ENCODE measurements at places on chromosomes 11 and 22. TPM values are rescaled to one million over a fixed set of nuclear protein-coding genes. Genes with fewer than 3 reads are reported as not detected.
A peak's percentile ranks its signal among the peaks of the same experiment; 100 is the strongest.

DNA sequence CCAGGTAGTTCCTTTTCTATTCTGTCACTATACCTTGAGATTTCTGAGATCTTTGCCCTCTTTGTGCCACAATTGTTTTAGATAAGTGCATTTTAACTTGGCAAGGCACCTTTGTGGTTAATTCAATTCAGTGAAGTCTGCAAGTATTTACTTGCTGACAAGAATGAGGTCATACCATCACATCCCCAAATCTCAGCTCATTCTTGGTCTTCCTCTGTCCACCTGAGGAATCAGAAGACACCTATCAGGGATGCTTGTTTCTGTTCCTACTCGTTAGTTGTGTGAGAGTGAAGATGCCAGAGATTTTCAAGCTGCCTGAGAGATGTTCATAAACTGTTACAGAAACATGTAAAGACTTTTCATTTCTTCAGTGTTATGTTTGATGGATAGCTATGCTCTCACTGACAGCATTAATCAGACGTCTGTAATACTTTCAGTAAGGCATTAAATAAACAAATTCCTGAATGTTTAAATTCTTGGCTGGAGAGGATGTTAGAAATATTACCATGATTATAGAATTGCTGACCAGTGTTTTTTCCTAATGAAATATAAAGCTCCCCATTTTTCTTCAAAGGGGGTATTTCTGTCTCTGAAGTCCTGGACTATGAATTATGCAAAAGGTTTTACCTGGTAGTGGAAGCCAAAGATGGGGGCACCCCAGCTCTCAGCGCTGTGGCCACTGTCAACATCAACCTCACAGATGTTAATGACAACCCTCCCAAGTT lies 135.0 kb upstream of the MTNR1B start:
- no peaks in the 10 kb centered on the region for H3K27me3 ChIP-seq
- no peak overlapping the region for H3K4me3 ChIP-seq
- no peak for DNase-seq
- peaks cover 16% of the 10 kb centered on the region for H3K4me1 ChIP-seq
- H3K27ac ChIP-seq = no peak overlapping the region

GRCh38 chr11:112778091-112778876 lies 182.9 kb upstream of the NCAM1 start:
- no peak for DNase-seq
- H3K27ac ChIP-seq = no peak overlapping the region
- H3K27me3 ChIP-seq = no peaks in the 10 kb centered on the region
- no peak overlapping the region for H3K4me3 ChIP-seq

GRCh38 chr11:65251476-65251875 lies 10.3 kb upstream of the POLA2 start:
- DNase-seq = no peak
- no peaks in the 10 kb centered on the region for H3K27me3 ChIP-seq
- H3K27ac ChIP-seq = no peak overlapping the region
- no peak overlapping the region for H3K4me3 ChIP-seq

- no peak overlapping the region for H3K27ac ChIP-seq
- peak overlapping the region; percentile 13 for H3K4me3 ChIP-seq
- peaks cover 21% of the 10 kb centered on the region for H3K4me1 ChIP-seq
- H3K36me3 ChIP-seq = no peaks in the 10 kb centered on the region
- H3K27me3 ChIP-seq = peaks cover 99% of the 10 kb centered on the region
Measured at GRCh38 chr11:120645639-120646038, 134.1 kb downstream of the GRIK4 start.

- H3K4me3 ChIP-seq = no peak overlapping the region
- H3K4me1 ChIP-seq = no peaks in the 10 kb centered on the region
- H3K27me3 ChIP-seq = no peaks in the 10 kb centered on the region
- H3K36me3 ChIP-seq = no peaks in the 10 kb centered on the region
- no peak for DNase-seq
- no peak overlapping the region for H3K27ac ChIP-seq
Measured at GRCh38 chr11:19100885-19101284, 16.1 kb upstream of the ZDHHC13 start.

DNA sequence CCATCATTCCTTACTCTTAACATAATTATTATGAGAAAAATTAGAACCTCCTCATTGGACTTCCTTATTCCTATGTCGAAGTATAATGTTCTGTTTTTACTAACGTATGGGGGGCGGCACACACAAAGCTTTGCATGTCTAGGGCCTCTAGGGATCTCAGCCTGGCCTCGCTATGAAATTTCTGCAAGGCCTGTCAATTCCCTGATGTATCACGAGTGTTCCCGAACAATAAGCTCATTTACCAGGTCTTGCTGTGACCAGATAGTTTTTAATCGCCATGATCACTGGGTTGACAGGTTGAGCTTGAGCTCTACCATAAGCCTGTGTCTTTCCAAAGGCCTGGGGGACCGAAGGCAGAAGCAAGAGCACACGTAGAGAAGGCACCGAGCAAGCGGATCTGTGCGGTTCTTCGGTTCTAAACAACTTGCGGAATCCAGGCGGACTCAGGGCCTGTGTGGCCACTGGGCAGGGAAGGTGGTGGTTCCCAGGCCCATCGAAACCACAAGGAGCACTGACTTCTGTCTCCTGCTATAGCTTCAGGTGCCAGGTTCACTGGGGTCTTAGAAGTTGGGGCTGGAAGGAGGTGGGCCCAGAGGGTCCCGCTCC lies 10.4 kb upstream of the FXYD2 start:
- DNase-seq = no peak
- H3K27ac ChIP-seq = no peak overlapping the region
- no peaks in the 10 kb centered on the region for H3K36me3 ChIP-seq

DNA sequence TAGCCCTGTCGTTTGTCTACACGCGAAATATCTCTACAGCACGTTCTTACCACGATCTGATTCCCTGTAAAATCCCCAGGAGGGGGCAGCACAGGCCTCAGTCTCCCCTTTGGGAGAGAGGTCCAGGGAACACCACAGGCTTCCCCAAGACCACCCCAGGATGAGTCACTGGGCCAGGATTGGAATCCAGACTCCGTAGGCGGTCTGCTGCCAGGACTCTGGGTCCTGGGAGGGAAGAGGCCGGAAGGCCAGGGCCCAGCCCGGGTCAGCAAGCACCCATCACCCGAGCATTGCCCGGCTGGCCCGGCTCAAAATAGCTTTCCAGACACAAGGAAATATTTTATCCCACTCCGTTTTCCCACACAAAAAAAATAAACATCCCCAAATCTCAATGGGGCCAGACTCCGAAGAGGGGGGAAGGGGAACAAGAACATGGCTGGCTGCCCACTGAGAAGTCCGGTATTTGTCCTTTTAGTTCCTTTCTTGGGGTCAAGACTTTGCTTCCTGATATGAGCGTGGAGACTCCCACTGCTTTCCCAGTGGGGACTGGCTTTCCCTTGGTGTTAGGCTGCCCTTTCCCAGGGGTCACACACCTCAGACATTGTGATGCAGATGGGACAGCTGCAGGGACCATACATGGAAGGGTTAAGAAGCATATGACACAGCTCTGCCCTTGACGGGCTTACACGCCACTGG lies 91.3 kb downstream of the LRRC32 start:
- H3K4me3 ChIP-seq = no peak overlapping the region
- H3K4me1 ChIP-seq = peaks cover 6% of the 10 kb centered on the region
- no peak overlapping the region for H3K27ac ChIP-seq
- peak; percentile 41 for DNase-seq

DNA sequence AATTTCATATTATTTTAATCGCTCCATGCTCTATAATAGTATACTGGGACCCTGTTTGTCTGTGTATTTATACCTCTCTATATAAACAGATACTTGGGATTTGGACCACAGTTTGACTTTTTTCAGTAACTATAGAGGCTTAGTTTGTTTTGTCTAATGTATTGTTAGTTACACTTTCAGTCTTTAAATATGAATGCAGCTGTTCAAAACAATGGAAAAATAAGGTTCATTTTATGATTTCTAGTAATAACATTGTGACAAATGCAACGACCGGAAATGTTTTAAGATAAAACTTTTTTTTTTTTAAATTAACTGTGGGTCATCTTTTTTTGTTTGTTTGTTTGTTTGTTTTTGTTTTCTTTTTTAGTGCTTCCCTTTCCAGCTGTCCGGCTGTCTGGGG lies 133.5 kb downstream of the ARHGAP42 start:
- H3K36me3 ChIP-seq = no peaks in the 10 kb centered on the region
- H3K4me3 ChIP-seq = no peak overlapping the region

GRCh38 chr11:119222308-119222707 lies 16.2 kb downstream of the CBL start:
- H3K4me3 ChIP-seq = no peak overlapping the region
- H3K27ac ChIP-seq = no peak overlapping the region
- H3K4me1 ChIP-seq = no peaks in the 10 kb centered on the region

GRCh38 chr11:131944736-131945135 lies 574.3 kb downstream of the NTM start:
- no peak overlapping the region for H3K27ac ChIP-seq
- DNase-seq = no peak
- no peaks in the 10 kb centered on the region for H3K27me3 ChIP-seq
- no peaks in the 10 kb centered on the region for H3K4me1 ChIP-seq

DNA sequence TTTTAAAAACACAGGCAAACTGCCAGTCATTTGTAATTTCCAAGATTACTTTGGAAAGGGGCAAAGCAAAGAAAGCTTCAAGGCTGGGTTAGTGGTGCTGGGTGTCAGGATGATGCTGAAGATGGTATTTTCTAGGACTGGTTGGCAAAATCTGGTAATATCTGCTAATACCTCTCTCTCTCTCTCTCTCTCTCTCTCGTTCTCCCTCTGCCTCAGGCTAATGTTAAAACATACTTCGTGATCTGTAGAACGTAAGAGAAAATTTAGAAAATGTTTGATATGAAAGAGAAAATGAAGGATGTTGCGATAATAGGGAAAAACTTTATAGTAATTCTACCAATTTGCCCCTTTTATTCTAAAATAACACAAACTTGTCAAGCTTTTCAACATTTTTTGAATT lies 9.4 kb upstream of the LGR4 start:
- no peak overlapping the region for H3K27ac ChIP-seq
- peaks cover 10% of the 10 kb centered on the region for H3K4me1 ChIP-seq
- no peaks in the 10 kb centered on the region for H3K36me3 ChIP-seq
- DNase-seq = no peak
- H3K4me3 ChIP-seq = no peak overlapping the region
- H3K27me3 ChIP-seq = no peaks in the 10 kb centered on the region

DNA sequence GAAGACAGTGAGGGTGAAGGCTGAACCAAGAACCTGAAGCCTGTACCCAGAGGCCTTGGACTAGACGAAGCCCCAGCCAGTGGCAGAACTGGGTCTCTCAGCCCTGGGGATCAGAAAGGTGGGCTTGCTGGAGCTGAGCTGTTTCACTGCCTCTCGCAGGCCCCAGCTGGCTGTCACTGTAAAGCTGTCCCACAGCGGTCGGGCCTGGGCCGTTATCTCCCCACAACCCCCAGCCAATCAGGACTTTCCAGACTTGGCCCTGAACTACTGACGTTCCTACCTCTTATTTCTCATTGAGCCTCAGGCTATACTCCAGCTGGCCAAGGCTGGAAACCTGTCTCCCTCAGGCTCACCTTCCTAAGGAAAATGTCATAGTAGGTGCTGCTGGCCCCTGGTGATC lies 4.1 kb downstream of the PPP1CA start:
- no peaks in the 10 kb centered on the region for H3K27me3 ChIP-seq
- no peaks in the 10 kb centered on the region for H3K36me3 ChIP-seq
- H3K4me3 ChIP-seq = no peak overlapping the region
- H3K27ac ChIP-seq = no peak overlapping the region

DNA sequence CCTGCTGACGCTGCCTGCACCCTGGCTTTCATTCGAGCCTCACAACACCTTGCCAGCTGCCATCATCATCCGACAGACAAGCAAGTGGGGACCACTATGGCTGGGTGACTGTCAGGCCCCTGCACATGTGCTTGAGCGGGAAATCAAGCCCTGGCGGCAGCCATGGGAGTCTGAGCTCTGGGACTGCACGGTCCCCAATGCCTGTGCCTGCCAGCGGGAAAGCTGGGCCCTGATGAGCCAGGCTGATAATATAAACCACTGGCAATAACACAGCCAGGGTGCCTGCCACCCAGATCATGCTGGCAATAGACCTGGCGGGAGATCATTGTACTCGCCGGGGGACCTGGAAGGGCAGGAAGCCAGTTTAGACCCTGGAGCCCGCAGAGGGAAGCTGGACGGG lies 2.5 kb downstream of the FGF3 start:
- H3K36me3 ChIP-seq = no peaks in the 10 kb centered on the region
- H3K4me1 ChIP-seq = peaks cover 18% of the 10 kb centered on the region
- no peak overlapping the region for H3K4me3 ChIP-seq
- H3K27ac ChIP-seq = no peak overlapping the region
- H3K27me3 ChIP-seq = peaks cover 82% of the 10 kb centered on the region
- DNase-seq = no peak

DNA sequence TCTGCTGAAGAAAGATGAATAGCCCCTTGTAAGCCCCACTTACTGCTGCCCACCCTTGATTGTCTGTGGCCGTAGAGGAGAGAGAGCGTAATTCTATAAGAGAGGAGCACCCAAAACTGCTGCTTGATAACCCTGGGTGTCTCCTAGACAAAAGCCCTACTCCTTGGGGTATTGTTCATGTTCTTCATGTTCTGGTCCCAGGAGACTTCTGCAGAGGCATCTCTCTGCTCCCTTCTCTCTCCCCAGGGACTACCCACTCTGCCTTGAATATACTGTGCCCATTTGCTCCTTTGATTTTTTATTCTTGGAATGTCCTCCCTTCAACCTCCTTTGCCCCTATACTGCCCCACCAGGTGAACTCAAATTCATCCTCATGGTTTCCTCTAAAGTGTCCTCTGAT lies 417.8 kb upstream of the CADM1 start:
- H3K27me3 ChIP-seq = no peaks in the 10 kb centered on the region
- H3K4me3 ChIP-seq = no peak overlapping the region
- peaks cover 10% of the 10 kb centered on the region for H3K4me1 ChIP-seq
- no peak overlapping the region for H3K27ac ChIP-seq
- H3K36me3 ChIP-seq = no peaks in the 10 kb centered on the region

GRCh38 chr11:2713094-2713493 lies 13.3 kb upstream of the KCNQ1OT1 start:
- H3K27me3 ChIP-seq = peaks cover 99% of the 10 kb centered on the region

- no peak for DNase-seq
- no peak overlapping the region for H3K27ac ChIP-seq
- H3K4me1 ChIP-seq = no peaks in the 10 kb centered on the region
- H3K36me3 ChIP-seq = no peaks in the 10 kb centered on the region
Measured at GRCh38 chr11:74011360-74012073, 2.6 kb upstream of the UCP3 start.

- no peak overlapping the region for H3K27ac ChIP-seq
- no peaks in the 10 kb centered on the region for H3K27me3 ChIP-seq
- H3K4me1 ChIP-seq = peaks cover 31% of the 10 kb centered on the region
- DNase-seq = peak; percentile 44
- no peak overlapping the region for H3K4me3 ChIP-seq
Measured at GRCh38 chr11:78812513-78813293, 238.0 kb upstream of the NARS2 start.

- H3K27me3 ChIP-seq = no peaks in the 10 kb centered on the region
- H3K36me3 ChIP-seq = no peaks in the 10 kb centered on the region
- no peaks in the 10 kb centered on the region for H3K4me1 ChIP-seq
- no peak for DNase-seq
- no peak overlapping the region for H3K4me3 ChIP-seq
Measured at GRCh38 chr11:127859941-127860354, 727.4 kb downstream of the ETS1 start.

The OR8D1 gene
- total RNA-seq = not detected

The TBX10 gene
- not detected for total RNA-seq

The SLC17A6 gene
- not detected for total RNA-seq

The OR51B4 gene
- total RNA-seq = not detected

The PTPN5 gene
- total RNA-seq = 8.5 TPM
